Hematopoietic multipotent progenitor cell treated with erythropoietin and hydrocortisone succinate and interleukin-3 and kit ligand, for 8 days (in vitro differentiated cells): ENCODE measurements at places on chromosomes 12 and 14.

- DNase-seq, result no peak
Measured at GRCh38 chr12:3150931-3151835, 74.0 kb downstream of the TSPAN9 start.

DNA sequence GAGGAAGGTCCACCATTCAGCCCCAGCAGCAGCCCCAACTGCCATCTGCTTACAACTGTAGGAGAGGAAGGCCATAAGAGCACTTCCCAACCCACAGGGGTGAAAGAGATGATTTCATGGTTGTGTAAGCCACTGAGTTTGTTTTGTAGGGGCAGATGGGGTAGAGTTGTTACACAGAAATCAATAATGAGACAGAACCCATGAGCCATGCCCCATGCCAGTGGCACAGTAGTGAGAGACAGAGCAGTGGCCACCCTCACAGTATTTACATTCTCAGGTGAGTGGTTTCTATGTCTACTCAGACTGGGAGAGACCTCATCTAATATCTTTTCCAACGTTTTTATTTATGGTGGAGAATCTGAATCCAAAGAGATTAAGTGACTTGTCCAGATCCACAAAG lies 68.6 kb downstream of the NUAK1 start:
- no peak for DNase-seq

GRCh38 chr12:89414851-89415250 lies 62.5 kb upstream of the DUSP6 start:
- no peak for DNase-seq

DNA sequence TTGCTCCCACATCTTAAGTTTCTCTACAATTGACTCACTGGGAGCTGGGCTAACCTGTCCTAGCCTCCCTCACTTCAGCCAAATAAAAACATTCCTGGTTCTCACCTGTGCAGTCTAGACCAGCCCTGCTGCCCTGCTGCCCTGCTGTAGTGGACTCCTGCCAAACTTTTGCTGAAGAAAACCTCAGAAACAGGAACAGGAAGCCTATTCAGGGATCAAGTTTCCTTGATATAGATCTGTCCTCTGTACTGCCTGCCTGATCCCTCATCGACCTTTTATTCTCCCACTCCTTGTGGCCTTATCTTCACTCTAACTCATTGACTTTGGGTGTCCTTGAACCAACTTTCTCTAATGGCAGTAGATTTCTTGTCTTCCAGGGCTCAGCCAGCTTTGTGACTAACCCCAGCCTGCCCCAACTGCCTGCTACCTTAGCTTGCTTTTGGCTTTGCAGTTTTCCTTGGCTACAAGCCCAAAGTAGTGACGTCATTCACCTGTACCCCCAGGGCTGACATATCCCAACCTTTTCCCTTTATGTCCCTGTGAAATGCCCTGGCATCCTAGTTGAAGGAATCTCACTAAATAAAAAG lies 234.8 kb downstream of the DUSP6 start:
- DNase-seq, result no peak

- DNase-seq, result no peak
Measured at GRCh38 chr12:13504074-13504473, 307.5 kb downstream of the EMP1 start.

DNA sequence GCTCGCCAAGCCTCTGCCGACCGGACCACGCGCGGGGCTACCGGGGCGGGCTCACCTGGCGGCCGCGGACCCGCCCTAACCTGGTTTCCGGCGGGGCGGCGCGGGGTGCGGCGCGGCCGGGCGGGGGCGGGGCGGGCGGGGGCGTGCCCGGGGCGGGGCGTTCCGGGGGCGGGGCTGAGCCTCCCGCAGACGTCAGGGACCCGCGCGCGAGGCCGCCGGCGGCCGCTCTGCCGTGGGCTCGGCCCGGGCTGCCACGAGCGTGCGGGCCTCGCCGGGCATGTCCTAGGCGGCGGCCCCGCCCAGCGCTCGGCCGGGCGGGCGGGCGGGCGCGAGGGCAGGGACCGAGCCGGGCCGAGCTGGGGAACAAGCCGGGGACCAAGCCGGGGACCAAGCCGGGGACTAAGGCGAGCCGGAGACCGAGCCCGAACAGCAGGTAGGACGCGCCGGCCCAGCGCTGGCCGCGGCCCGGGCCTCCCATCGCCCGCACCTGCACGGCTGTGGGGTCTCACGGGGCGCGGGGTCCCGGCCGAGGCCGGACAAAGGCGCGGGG lies at the start of gene CEP170B:
Gene CEP170B, plus strand, starts transcription at position 188 of the 550 bp plus-strand sequence. CDS start 3,183 bp downstream, outside the sequence.
- DNase-seq, result no peak

- DNase-seq, result no peak
Measured at GRCh38 chr12:87813476-87814234, 215.5 kb downstream of the C12orf50 start.

- DNase-seq, result no peak
Measured at GRCh38 chr12:132056320-132056719, 87.8 kb downstream of the DDX51 start.

DNA sequence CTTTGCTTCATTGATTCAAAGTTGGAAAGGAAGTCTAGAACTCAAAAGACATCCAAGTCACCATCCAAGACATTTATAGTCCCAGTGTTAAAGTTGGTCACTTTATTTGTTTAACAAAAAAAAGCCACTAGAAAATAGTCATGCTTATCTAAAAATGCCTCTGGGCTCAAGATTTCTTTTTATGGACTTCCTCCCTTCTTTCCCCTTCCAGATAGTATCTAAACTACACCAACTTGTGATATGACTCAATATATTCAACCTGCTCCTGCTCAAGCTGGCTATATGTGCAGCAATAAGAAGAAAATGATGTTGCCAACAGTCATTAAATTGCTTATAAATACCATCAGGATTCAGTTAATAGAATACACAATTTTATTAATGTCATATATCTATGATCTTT lies 1177.1 kb downstream of the FLRT2 start:
- DNase-seq, result no peak

DNA sequence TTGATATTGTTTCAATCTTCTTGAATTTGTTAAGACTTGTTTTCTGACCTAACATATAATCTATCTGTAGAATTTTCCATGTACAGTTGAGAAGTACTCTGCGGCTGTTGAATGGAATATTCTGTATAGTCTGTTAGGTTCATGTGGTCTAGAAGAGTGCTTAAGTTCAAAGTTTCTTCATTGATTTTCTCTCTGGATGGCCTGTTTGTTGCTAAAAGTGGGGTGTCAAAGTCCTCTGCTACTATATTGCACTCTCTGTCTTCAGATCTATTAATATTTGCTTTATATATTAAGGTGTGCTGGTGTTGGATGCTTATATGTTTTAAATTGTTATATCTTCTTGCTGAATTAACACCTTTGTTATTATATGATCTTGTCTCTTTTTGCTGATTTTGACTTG lies 290.9 kb upstream of the STXBP6 start:
- no peak for DNase-seq

GRCh38 chr12:121288158-121288845 lies 8.2 kb downstream of the CAMKK2 start:
- DNase-seq, result no peak

GRCh38 chr14:36502558-36503508 lies 17.2 kb downstream of the NKX2-1 start:
- no peak for DNase-seq

DNA sequence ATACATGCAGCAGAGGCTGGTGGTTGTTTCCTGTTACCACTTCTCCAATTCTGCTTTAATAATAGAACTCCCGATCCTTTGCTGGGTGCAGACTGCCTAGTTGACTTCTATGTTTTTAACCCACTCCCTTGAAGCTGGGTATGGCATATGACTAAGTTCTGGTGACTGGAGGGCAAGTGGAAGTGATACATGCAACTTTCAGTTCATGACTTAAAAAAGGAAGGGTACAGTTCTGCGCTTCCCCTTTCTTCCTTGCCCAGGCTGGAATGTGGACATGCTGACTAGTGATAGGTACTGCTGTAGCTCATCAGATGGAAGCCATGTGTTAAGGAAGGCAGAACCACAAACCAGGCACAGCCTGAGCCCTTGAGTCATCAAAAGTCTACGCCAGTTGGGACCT lies 2.4 kb upstream of the A2M start:
- DNase-seq, result peak; percentile 38

GRCh38 chr14:49581209-49582112 lies 4.7 kb downstream of the RPS29 start:
- DNase-seq, result peak; percentile 40

DNA sequence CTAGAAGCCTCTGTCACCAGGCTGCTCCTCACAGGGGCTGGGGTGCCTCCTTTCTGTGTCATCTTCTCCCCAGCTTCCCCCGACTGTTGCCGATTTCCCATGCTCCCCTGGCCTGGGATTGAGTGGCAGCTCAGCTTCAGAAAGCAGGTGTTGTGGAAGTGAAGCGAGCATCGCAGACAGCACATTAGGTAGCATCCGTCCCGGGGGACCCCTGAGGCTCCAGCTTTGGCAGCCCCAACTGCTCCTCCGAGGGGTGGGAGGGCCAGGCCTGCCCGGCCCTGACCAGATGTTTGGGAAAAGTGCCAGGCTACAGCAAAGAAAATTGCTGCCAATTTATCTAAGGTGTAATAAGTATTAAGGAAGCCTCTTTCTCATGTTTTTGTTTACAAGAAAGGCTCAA lies 1045.6 kb downstream of the BCL11B start:
- no peak for DNase-seq

DNA sequence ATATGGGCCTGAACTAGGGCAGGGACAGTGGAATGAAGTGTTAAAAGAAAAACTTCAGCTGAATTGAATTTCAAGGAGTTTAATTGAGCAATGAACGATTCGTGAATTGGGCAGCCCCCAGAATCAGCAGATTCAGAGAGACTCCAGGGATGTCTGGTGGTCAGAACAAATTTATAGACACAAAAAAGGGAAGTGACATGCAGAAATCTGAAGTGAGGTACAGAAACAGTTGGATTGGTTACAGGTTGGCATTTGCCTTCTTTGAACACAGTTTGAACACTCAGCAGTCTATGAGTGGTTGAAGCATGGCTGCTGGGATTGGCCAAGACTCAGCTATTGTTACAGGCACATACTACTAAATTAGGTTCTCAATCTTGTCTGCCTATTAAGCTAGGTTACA lies 9.7 kb upstream of the TBPL2 start:
- DNase-seq, result no peak

- DNase-seq, result no peak
Measured at GRCh38 chr12:113391650-113392337, 11.9 kb downstream of the SDS start.

- DNase-seq, result no peak
Measured at GRCh38 chr14:68362846-68363245, 430.0 kb downstream of the ZFP36L1 start.

- no peak for DNase-seq
Measured at GRCh38 chr12:91636721-91637120, 454.1 kb upstream of the DCN start.

DNA sequence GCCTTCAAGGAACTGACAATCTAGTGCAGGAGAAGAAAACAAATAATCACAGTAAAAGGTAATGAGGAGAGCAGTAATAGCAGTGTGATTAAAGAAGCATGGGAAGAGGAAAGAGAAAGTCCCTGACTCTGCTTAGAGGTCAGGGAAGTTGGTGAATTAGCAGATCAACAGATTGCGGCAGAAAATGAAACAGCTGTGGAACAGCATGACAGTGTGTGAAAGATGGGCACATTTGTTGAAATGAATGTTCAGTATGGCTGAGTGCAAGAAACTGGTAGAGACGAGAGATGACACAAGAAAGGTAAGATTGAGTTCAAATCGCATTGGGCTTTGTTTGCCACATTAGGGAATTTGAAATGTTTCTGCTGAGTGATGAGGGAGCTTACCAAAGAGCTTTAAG lies 63.7 kb upstream of the RASSF8 start:
- DNase-seq, result no peak

- no peak for DNase-seq
Measured at GRCh38 chr14:22478670-22479069, 110.4 kb downstream of the DAD1 start.

- DNase-seq, result peak; percentile 46
Measured at GRCh38 chr12:24796876-24797275, 152.0 kb downstream of the BCAT1 start.

GRCh38 chr12:418432-418831 lies 17.0 kb downstream of the CCDC77 start:
- no peak for DNase-seq

DNA sequence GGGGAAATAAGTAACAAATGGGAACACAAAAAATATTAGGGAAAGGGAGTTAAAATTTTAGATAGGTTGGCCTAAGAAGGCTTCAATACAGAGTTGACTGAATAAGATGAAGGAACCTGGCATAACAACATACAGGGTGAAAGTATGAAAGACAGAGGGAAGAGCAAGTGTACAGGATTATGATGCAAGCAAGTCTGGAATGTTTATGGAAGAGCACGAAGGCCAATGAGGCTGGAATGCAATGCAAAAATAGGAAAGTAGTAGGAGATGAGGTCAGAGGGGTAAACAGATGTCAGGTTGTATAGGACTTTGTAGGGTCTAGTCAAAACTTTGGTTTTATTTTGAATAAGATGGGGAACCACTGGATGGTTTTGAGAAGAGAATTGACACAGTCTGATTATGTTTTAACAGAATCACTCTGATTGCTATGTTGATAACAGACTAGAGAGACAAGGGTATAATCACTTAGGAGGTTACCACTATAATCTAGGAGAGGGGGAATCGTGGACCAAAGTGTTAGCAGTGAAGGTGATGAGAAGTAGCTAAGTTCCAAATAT lies 96.8 kb downstream of the OSBPL8 start:
- DNase-seq, result no peak

- DNase-seq, result no peak
Measured at GRCh38 chr14:65798216-65798615, 385.7 kb downstream of the FUT8 start.

DNA sequence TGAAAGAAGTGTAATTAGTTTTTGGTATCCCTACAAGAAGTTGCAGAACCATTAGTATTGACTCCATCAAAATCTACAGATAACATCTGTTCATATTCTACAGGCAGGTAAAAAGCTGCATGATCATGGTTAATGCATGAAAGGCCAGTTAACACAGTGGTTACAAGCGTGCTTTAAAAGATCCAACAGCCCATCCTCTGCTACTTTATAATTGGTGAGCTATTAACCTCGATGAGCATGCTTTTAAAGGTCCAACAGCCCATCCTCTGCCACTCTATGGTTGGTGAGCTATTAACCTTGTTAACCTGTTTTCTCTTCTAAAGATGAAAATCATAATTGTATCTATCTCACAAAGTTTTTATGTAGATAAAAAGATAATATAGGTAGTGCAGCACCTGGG lies 289.3 kb downstream of the DUSP6 start:
- DNase-seq, result no peak

- no peak for DNase-seq
Measured at GRCh38 chr12:80044694-80045046, 54.7 kb upstream of the OTOGL start.
